GM23338 (cell line): ENCODE measurements at places on chromosomes 1 and 21.
A peak's percentile ranks its signal among the peaks of the same experiment; 100 is the strongest.

DNA sequence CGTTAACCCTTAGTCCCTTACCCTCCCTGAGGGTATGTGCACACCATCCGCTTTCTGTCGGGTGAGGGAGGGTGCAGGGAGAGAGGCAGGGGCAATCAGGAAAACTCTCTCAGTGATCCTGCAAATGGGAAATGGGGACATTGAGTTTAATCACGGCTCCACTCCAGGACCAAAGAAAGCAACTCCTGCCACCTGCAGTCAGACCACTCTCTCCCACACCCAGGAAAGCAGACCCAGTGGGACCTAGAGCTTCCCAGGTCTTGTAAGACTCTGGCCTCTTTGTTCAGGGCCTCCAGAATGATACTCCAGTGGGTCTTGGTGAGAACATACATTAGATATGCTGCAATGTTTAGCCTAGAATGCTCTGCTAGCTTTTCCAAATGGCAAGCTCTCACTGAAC lies 71.5 kb downstream of the GNG12 start:
- no peak for DNase-seq

DNA sequence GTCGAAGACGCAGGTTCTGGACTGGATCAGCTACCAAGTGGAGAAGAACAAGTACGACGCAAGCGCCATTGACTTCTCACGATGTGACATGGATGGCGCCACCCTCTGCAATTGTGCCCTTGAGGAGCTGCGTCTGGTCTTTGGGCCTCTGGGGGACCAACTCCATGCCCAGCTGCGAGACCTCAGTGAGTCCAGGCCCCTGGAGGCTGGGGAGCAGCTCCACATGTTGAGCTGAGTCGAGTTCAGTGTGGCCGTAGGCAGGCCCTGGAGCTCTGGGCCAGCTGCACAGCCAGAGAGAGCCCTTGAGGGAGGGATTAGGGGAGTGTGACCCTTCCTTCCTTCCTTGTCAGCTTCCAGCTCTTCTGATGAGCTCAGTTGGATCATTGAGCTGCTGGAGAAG lies 1.6 kb downstream of the ELF3 start:
- no peak for DNase-seq

GRCh38 chr1:74323937-74324473 lies 88.8 kb downstream of the TNNI3K start:
- no peak for DNase-seq

- DNase-seq, result no peak
Observed at GRCh38 chr1:197715806-197716205, 59.5 kb downstream of the DENND1B start.

GRCh38 chr1:71490432-71490831 lies 409.6 kb upstream of the ZRANB2 start:
- DNase-seq, result no peak

- no peak for DNase-seq
Observed at GRCh38 chr1:42417166-42417565, 36.6 kb downstream of the RIMKLA start.

GRCh38 chr1:7362947-7363346 lies 408.1 kb upstream of the VAMP3 start:
- DNase-seq, result no peak

- DNase-seq, result no peak
Observed at GRCh38 chr21:27139526-27139925, 172.6 kb upstream of the ADAMTS5 start.

GRCh38 chr1:227369102-227369760 lies 50.9 kb upstream of the CDC42BPA start:
- DNase-seq, result no peak

DNA sequence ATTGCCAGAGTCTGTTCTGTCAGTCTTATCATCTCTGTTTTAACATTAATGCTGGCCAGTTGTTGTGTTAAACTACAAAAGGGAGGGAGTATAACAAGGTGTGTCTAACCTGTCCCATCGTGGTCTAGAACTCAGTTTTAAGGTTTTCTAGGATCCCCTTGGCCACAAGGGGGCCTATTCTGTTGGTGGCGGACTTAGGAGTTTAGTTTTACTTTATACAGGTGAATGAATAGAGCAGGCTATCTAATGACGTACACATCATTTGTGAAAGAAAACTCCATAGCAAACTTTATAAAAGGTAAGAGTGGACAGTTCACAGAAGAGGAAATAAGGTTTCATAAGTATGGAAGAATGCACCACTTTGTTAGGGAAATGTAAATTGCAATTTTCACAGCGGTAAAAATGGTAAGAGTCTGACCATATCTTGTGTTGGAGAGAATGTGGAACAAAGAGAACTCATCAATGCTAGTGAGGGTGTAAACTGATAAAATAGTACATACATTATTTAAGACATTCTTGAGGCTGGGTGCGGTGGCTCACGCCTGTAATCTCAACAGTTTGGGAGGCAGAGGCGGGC lies 2.5 kb upstream of the ATF6 start:
- peak; percentile 71 for DNase-seq

DNA sequence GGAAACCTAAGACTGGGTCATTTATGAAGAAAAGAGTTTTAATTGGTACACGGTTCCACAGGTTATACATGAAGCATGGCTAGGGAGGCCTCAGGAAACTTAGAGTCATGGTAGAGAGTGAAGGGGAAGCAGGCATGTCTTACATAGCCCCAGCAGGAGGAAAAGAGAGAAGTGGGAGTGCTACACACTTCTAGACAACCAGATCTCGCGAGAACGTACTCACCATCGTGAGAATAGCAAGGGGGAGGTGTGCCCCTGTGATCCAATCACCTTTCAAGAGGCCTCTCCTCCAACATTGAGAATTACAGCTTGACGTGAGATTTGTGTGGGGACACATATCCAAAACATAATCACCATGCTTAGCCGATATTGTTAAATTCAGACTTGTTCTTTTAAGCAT lies 62.8 kb downstream of the DYRK1A start:
- no peak for DNase-seq

DNA sequence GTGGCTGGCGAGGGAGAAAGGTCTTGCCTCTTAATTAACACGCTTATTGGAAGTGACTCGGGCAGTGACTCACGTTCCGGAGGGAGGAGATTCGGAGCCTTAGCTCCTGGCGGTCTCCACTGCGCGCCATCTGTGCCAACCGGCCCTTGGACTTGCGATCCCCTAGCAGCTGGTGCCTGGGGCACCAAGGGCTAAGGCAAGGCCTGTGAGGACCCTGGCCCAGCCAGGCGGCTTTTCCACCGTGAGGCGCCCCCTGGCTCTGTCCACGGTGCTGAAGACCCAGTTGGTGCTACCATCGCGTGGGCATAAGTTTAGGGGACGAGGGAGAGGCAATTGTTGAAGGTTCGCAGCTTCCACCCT lies 1.3 kb upstream of the SYT6 start:
- peak; percentile 78 for DNase-seq

DNA sequence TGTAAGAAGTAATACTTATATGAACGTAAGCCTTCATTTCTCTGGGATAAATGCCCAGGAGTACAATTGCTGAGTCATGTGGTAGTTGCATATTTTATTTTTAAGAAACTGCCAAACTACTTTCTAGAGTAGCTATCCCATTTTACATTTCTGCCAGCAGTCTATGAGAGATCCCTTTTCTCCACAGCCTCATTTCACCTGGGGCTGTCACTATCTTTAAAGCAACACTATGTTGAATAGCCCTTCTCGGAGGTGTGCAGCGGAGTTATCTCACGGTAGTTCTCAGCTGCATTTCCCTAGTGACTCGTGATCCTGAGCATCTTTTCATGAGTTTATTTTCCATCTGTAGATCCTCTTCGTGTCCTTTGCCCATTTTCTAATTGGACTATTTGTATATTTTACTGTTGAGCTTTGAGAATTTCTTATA lies 93.4 kb downstream of the ADARB1 start:
- no peak for DNase-seq

GRCh38 chr1:143718524-143718923 lies 253.3 kb downstream of the FAM72C start:
- DNase-seq, result no peak
